Effector memory CD8-positive, alpha-beta T cell (primary cell): ENCODE measurements at places on chromosomes 6 and 20.

- H3K36me3 ChIP-seq, result no peaks in the 10 kb centered on the region
- H3K4me1 ChIP-seq, result peaks cover 7% of the 10 kb centered on the region
- no peak for DNase-seq
- peaks cover 21% of the 10 kb centered on the region for H3K27me3 ChIP-seq
Observed at GRCh38 chr6:163790266-163790840, 375.8 kb downstream of the QKI start.

DNA sequence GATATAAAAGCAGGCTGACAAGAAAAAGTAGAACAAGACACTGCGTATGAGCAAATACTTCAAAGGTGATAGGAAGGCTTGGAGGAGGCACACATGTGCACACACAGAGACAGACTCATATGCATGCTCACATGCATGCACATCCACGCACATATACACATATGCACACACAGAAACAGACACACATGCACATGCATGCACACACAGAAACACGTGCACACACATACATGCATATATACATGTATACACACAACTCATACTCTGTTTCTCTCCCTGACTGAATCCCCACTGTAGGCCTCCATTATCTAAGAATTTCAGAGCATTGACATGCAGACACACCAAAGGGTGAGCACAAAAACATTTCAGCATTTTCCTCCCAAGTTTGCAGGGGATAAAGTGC lies 43.7 kb downstream of the VGLL2 start:
- H3K27me3 ChIP-seq, result peaks cover 29% of the 10 kb centered on the region
- no peaks in the 10 kb centered on the region for H3K4me1 ChIP-seq
- H3K36me3 ChIP-seq, result no peaks in the 10 kb centered on the region
- DNase-seq, result no peak
- H3K27ac ChIP-seq, result no peak overlapping the region

DNA sequence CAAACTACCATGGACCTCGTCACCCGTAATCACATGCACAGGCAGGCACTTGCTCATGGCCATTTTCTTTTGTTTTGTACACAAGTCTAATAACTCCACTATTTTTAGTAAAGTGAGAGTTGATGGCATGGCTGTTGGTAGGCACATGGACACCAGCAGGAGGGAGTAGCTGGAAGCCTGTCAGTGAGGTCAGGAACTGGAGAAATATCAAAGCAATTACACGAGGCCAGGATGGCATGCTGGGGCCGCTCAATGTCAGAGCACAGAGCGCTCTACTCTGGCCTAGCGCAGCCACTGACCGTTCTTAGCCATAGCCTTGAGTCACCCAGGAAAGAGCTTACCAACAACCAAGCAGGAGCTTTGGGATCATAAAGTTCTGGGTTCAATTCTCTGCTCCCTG lies 36.1 kb upstream of the GTSF1L start:
- DNase-seq, result no peak
- H3K4me3 ChIP-seq, result no peak overlapping the region
- H3K36me3 ChIP-seq, result no peaks in the 10 kb centered on the region
- no peaks in the 10 kb centered on the region for H3K27me3 ChIP-seq

DNA sequence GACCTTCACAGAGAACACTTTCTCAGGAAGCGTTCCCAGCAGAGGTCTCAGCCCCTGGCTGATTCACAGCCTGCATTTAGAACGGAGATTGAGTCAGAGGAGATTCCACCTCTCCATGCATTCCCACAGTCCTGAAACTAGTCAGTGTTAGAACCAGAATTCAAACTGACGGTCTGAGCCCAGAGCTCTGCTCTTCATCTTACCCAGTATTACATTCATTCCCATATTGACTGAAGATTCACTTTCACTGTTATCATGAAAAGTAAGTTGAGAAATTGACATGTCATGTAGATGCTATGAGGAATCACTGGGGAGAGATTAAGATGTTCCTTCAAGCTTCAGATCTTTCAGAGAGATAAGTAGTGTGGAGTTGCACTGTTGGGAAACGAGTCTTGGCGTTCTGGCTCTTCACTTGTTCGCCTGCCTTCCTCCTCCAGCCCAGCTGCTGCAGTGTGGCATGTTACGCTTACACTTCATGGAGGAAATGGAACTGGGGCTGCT lies 28.3 kb downstream of the MAS1 start:
- no peaks in the 10 kb centered on the region for H3K36me3 ChIP-seq

DNA sequence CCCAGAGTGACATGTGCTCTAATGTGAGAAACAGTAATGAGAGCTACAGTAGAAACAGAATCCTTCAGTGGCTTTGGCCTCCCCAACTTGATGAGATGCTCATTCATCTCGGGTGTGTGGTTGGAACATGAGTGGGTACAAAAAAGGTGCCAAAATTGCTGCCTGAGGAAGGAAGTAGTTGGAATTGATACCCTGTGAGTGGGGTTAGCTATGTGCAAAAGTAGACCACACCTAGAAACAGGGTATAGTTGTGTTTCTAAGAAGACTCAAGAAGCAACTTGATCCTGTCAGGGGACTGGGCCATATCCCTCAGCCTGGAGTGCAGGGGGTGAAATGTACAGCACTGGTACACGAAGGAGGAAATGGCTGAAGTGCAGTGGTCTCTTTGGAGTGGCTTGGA lies 206.4 kb upstream of the SUPT3H start:
- DNase-seq, result no peak
- H3K4me1 ChIP-seq, result peaks cover 47% of the 10 kb centered on the region
- H3K4me3 ChIP-seq, result peak overlapping the region; percentile 57

DNA sequence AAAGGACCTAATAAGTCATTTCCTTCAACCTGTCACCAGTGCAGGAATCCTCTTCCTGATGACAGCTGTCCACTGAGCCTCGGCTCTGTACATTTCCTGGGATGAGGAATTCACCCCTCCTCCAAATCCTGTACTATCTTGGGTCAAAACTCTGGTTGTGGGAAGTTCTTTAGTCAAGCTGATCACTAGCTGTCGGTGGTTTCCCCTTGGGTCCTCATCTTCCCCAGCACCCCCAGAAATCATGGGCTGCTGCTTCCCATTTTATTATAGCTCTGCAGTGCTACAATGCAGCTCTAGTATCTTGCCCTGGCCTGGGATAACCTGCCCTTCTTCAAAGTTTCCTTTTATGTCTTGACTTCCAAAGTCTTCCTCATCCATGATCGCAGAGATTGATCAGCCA lies 14.6 kb upstream of the ADA start:
- no peaks in the 10 kb centered on the region for H3K27me3 ChIP-seq
- no peak for DNase-seq
- H3K27ac ChIP-seq, result no peak overlapping the region
- peaks cover 30% of the 10 kb centered on the region for H3K4me1 ChIP-seq
- no peak overlapping the region for H3K4me3 ChIP-seq
- H3K36me3 ChIP-seq, result peaks cover 3% of the 10 kb centered on the region

DNA sequence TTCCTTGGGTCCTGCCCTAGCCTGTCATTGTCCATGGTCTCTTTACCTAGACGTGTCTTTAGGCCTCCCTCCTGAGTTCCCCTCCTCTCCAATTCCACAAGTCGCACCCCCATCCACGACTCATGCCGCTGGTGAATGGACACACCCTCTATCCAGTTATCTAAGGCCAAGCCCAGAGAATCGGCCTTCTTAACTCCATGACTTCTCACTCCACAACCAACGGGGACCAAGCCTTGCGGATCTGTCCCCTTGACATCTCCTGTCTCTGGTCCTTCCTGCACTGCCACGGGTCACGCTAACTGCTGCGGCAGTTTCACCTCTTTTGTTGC lies 7.0 kb upstream of the RREB1 start:
- no peak for DNase-seq
- H3K36me3 ChIP-seq, result peaks cover 3% of the 10 kb centered on the region
- H3K27me3 ChIP-seq, result no peaks in the 10 kb centered on the region
- no peak overlapping the region for H3K27ac ChIP-seq

DNA sequence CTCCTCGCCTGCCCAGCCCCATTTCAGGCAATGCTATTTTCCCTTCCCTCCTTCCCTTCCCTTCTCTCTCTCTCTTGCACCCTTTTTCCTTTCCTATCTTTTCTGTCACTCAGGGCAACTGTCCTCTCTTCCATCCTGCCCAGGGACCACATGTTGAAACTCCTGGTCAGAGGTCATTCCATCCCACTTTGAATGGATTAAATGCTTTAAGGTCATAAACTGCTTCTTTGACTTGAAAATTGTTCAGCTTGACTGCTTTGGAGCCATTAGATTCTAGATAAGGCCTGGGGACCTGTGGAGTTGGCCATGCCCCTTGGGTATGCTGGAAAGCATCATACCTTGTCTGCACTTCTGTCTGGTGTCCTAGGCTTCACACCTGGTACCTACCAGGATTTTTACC lies 106.1 kb downstream of the DTNBP1 start:
- peaks cover 27% of the 10 kb centered on the region for H3K4me1 ChIP-seq
- no peaks in the 10 kb centered on the region for H3K36me3 ChIP-seq
- H3K27me3 ChIP-seq, result no peaks in the 10 kb centered on the region
- no peak for DNase-seq
- no peak overlapping the region for H3K4me3 ChIP-seq
